Natural killer cell treated with Interleukin-12 subunit alpha and Interleukin-12 subunit beta and Interleukin-15 and Interleukin-18, amount 100 ng/mL, for 72 hours (primary cell): ENCODE measurements at places on chromosomes 2 and 18. TPM values are rescaled to one million over a fixed set of nuclear protein-coding genes. Genes with fewer than 3 reads are reported as not detected.

The DOK6 gene
- total RNA-seq: not detected

The AQP12B gene
- total RNA-seq: not detected

The SGPP2 gene
- 0.12 TPM for total RNA-seq

The C1QL2 gene
- total RNA-seq: not detected

The PRKAG3 gene
- total RNA-seq: not detected

The ALLC gene
- not detected for total RNA-seq

The SERPINB3 gene
- not detected for total RNA-seq

The RGPD8 gene
- total RNA-seq: 19.5 TPM

- DNase-seq: no peak
Measured at GRCh38 chr2:39120521-39120770, 405 bp downstream of the SOS1 start.

- no peak for DNase-seq
Measured at GRCh38 chr2:28009732-28010131, 119.2 kb downstream of the BABAM2 start.

DNA sequence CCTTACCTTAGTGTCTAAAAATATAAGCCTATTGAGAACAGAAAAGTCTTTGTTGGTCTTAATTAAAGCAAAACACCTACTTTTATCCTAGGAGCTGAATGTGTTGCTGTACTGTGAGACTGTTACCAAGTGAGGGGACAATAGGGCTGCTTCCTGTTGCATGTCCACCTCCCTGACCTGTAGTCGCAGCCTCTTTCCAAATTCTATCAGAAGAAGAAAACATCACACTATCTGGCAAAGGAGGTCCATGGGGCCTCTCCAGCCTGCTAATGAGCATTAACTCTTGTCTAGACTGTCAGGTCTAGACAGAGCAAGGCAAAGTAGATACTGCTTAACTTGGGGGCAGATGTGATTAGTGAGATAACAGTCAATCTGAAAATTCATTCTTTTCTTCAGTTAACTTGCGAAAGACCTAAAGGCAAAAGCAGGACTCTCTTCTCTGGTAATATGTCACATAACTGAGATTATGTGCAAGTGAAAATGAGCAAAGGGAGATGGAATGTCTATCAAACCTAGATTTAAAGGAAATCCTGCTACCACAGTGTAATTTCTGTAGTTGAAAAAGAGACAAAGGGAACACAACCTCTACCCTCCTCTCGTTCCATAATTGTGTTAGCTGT lies 66.9 kb downstream of the CDH20 start:
- DNase-seq: no peak

GRCh38 chr2:121665504-121665903 lies 16.2 kb upstream of the CLASP1 start:
- DNase-seq: no peak

DNA sequence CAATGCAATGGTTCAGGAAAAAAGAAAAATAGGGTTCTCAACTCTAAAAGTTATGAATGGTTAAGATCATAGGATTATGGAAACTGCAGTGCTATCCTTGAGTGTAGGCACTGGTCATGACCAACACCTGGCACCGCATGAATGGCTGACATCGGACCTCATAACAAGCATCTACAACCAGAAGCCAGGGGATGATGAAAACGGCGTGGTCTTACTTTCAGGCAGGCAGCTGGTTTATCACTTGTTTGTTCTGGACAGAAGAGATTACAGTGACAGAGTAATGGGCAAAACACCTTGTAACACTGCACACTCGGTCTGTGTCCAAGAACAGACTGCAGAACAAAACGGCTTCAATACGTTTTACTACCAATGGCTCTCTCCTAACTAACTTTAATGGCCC lies 132.8 kb downstream of the STK39 start:
- no peak for DNase-seq

GRCh38 chr2:1586251-1586922 lies 157.9 kb downstream of the PXDN start:
- DNase-seq: no peak

- no peak for DNase-seq
Measured at GRCh38 chr2:202687276-202687675, 52.5 kb downstream of the FAM117B start.

DNA sequence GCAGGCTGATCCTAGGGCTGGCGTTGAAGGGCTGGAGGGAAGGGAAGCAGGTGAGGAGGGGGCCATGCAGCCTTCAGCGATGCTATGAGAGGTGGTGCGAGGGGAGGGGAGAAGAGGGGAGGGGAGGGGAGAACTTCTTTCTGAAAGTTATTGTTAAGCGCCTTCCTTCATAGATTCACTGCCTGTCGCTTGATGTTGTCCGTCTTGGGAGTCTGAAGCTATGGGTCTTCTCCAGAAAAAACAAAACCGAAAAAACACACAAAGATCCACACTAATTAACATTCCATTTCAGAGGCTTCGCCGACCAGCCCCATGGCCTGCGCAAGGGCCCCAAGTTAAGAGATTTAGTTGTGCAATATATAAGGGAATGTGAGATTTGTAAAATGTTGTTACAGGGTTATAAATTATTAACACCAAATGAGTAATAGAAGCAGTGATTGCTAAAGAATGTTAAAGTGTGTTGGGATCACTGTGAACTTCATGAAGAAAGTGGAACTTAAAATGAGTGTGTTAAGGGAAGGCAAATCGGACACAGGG lies 758 bp downstream of the CFAP221 start:
- no peak for DNase-seq

DNA sequence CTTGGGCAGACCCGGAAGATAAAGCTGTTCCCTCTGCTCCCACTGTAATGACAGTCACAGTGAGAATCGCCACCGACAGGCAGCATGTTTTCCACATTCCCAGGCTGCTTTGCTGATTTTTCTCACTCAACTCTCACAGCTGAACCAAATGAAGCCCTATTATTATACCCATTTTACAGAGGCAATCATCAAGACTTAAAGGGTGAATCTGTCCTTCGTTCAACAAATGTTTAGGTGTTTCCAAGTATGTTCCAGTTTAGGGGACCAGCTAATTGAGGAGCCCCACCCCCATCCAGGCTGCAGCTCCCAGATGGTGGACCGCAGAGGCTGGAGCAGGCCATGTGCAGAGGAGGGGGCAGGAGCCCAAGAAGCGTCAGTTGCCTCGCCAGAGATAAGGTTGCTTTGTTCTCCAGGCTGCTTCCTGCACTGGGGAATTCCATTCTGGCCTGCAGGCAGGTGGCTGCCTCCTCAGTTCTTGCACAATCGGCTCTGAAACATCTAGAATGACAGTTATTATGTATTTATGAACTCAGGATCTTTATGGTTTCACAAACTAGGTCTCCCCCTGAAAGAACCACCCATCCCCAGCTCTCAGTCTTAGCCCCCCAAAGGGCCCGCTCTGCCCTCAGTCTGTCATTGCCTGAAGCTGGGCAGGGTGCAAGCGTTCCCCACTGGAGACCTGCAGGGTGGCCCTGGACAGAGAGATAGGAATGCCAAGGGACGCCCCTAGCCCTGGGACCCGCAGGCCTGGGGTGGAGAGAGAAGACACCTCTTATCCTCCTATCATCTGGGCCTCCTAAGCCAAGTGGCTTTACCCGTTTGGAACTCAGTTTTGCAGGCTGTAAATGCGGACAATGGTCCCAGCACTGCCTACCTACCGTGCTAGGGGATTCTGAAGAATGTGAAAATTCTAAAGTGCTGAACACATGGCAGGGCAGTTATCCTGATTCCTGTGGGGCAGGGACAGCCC lies 49.1 kb upstream of the MYCN start:
- DNase-seq: no peak

DNA sequence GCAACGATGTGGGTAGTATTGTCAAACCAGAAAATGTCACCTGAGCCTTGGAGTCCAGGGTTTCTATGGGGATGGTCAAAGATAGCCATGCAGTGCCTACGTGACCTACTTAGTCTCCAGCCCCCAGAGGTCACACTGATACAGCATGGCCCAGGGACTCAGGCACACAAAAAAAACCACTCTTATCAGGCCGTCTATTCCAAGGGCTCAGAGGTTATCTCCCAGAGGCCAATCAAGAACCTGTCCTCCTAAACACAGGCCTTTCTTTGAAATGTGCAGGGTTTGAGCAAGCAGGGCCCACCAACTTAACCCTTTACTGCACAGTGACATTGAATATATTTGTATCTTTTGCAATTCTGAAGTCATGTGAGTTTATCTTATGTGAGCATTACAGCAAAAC lies 82.7 kb downstream of the MRO start:
- DNase-seq: no peak

- no peak for DNase-seq
Measured at GRCh38 chr2:20050104-20050645, 1.3 kb downstream of the LAPTM4A start.

DNA sequence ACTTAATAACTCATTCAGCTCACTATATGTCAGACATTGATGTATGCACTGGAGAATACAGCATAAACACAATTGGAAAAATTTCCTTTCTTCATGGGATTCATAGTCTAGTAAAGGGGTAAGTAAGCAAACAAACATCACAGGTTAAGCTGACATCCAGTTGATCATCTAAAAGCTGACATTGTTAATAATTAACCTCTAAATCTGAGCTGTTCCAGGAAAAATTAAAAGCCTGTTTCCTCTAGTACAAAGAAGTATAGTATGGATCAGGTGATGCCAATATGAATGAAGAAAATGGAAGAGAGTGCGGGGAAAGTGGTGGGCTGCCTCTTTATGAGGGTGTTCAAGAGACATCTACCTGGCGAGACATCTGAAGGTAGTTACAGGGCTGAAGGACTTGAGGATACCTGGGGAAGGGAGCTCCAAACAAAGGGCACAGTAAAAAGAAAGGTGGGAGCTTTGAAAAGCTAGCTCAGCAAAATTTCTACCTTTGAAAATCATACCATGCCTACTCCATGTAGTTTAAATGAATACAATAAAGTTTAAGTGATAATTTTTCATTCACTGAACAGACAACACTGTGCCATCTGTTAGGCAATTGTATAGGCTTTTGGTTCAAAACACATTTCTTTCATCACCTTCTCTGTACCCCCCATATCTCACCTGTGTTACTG lies 619.3 kb downstream of the TRIB2 start:
- DNase-seq: no peak

- no peak for DNase-seq
Measured at GRCh38 chr2:48400553-48401164, 129.3 kb upstream of the STON1 start.

DNA sequence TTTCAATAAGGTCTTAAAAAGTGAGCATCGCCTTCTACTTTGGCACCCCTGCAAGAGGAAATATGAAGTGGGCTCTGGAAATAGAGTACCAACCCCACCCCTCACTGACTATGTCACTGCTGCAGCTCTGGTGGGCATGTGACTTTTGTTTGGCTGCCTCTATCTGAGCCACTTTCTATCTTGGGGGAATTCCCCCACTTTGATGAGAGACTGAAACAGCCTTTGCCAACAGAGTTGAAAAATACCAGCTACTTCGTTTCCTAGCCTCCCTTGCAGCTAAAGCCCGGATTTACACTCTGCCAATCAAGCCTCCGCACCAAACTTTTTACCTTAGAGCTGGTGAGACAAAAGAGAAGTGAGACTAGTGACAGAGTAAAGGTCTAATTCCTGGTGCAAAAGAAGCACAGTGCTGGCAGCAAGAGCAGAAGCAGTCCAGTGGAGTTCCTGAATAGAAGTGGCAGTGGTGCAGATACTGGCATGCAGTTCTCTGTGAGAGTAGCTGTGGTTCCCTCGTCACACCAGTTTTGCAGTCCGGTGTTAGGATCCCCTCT lies 12.0 kb upstream of the GALNT14 start:
- DNase-seq: no peak

- DNase-seq: no peak
Measured at GRCh38 chr2:173898178-173898668, 67.0 kb downstream of the SP3 start.

GRCh38 chr2:7880566-7880965 lies 801.3 kb upstream of the ID2 start:
- no peak for DNase-seq

DNA sequence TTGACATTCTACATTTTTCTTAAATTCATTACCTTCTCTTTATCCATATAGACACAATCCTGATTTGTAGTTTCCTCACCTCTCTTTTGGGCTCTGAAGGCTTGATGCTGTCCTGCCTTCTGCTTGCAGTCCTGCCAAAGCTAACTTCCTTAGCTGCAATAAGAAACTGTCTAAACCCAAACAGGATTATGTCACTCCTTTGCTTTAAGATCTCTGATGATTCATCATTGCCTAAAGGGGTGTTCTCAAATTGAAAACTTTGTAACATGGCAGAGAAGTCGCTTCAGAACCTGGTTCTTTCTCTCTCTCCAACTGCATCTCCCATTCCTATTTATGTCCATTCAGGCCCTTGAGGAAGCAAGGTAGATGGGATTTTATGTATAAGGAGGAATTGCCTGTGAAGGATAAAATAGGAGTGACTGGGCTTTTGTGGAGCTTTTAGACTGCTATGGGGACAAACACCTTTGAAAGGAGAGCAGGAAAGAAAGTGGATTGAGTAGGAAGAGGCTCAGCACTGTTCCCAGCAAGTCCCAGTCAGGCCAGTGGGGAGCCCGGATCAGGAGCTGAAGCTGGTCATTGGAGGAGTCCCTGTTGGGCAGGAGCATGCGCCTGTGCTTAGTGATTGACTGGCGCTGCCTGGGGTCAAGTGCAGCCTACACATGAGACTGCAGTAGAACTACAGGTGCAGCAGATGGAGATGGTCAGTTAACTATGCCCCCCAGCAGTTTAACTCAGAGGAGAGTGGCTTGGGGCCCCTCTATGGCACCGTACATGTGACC lies 390.6 kb downstream of the CTNNA2 start:
- DNase-seq: no peak

DNA sequence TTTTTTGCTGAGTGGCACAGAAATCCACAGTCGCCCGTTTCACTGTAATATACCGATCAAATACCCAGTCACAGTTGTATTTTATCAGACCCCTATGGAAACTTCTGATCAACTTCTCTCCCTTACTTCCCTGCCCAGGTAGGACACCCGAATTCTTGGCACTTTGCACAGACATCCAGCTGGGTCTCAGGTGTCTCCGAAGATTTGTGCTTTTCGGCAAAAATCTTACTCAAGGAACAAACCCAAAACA lies 596 bp downstream of the MREG start:
- no peak for DNase-seq

DNA sequence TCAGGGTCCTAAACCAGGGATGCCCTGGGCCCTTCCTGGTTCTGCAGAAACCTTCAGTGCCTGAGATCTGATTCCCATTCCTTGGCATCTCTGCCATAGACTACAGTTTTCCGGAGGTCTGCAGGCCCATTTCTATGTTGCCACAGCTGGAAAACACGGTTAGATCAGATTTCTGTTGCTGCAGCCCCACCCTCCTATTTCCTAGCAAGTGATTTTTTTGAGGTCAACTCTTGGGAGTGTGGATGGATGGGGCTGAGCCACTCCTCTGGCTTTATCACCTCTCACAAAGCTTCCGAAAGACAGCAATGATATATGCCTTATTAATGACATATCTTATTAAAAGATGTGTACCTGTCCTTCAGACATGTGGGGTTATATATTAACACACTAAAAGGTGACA lies 56.3 kb downstream of the ZAP70 start:
- no peak for DNase-seq

GRCh38 chr2:170391018-170391417 lies 213.1 kb downstream of the MYO3B start:
- no peak for DNase-seq
